ENCODE measurements at places on chromosomes 11 and 22.

DNA sequence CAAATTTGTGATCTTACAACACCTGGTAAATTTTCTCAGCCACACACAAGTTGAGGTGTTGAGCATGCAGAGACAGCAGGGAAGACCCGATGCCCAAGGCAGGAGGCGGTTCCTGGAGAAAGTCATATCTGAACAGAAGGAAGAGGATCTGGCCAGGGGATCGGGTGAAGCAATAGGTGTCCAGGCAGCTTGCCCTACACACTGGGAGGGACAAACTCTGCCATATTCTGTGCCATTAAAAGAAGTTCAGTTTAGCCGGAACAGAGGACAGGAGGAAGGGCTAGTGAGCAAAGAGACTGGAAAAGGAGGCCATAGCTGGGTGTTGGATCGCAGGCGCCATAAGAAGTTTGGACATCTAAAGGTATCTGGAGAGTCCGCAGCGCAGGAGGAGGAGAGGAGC lies 76.5 kb downstream of the TMPRSS5 start:
- no peak for DNase-seq

- no peak for DNase-seq
Measured at GRCh38 chr11:101346591-101346990, 217.0 kb upstream of the PGR start.

- DNase-seq: no peak
Measured at GRCh38 chr11:108571001-108571400, 22.6 kb downstream of the EXPH5 start.

- DNase-seq: no peak
Measured at GRCh38 chr11:96026310-96026709, 102.4 kb upstream of the MTMR2 start.
